DMS79 (cell line): ENCODE measurements at places on chromosomes 7 and 10.
A peak's percentile ranks its signal among the peaks of the same experiment; 100 is the strongest.

GRCh38 chr7:99788554-99788953 is 4.6 kb upstream of the CYP3A4 start:
- no peak for DNase-seq

DNA sequence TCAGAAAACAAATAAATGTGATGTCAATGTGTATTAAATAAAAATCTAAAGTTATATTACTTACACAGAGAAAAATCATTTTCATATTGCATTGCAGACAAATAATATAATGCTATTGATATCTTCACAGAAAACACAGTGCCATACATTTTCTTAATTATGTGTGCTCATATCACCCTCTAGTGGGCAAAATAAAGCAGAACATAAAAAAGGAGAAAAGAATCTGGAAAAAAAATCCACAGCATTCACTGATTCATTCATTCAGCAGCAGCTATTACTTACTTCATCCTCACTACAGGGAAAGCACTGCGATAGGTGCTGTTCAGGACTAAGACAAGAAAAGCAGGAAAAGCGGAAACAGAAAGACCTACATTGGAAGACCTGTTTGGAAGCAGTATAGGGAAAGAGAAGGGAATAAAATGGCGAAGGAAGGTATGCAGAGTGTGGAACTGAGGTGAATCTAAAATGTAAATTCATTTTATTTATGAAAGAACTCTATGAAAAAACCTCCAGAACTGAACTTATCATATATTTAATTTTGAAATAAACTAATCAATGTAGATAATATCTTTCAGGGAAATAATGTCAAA is 73.2 kb downstream of the POT1 start:
- DNase-seq, result no peak

GRCh38 chr10:6142644-6143043 is 53.8 kb downstream of the RBM17 start:
- no peak for DNase-seq

- DNase-seq, result peak; percentile 62
Observed at GRCh38 chr10:127044186-127044585, 139.0 kb downstream of the DOCK1 start.

GRCh38 chr7:117972606-117973005 is 99.4 kb upstream of the CTTNBP2 start:
- DNase-seq, result no peak

- DNase-seq, result no peak
Observed at GRCh38 chr10:113907166-113907565, 52.7 kb downstream of the NHLRC2 start.

DNA sequence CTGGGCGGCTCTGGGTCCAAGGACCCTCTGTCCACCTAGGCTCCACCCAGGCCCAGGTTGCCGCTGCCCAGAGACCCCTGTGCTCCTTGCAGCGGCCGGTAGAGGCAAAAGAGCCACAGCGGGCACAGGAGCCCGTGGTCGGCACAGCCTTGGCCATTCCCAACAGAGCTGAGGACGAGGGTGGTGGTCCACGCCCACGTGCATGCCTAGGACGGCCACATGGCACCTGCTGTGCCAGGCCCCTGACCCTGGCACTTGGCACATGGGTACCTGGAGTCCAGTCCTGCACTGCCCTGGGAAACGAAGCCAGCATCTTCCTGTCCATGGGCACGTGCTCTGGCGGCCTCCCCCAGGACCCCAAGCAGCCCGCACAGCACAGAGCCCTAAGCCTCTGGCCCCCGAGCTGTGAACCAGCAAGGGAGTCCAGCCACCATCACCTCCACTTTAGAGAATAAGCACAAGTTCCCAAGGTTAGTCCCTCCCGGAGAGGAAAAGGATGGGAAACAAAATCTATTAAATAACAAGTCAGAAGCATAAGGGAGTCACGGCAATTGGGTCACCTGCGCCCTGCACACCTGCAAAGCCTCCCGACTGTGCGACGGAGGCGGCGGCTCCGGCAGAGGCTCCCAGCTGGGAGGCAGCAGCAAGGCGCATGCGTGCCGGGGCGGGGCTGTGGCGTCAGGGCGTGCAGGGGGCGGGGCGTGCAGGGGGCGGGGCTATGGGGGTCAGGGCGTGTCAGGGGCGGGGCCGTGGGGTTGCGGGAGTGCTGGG is 59.1 kb downstream of the STK32C start:
- no peak for DNase-seq

GRCh38 chr7:100865372-100865911 is 1.7 kb upstream of the TRIP6 start:
- DNase-seq, result no peak
